ENCODE measurements at places on chromosomes 7 and 10.

DNA sequence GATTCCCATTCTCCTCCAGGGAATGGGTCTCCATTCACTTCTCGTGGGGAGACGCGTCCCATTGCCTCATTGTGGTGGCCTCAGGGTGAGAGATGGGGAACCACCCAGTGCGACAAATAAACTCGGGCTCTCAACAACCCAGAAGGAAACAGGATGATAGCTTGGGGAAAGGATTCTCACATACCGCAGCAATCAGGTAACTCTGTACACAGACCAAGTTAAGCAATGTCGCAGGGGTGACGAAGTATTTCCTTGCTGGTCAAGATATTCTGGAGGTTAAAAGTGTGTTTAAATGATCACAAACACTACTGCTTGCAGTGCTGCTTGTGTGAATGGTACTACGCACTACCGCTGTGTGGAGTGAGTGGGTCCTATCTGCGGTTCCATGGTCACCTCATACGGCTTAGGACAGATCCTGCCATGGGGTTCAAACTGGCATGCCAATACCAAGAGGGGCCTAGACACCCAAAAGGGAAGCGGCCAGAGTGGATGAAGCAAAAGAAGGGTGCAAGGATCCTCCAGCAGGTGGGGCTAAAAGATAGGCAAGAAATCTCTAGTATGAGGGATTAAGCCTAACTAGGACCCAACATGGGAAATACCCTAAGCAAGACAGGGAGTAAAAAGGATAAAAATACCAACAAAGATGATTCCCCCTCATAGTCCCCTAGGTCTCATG lies 143.8 kb upstream of the TMEM106B start:
- DNase-seq: peak; percentile 58

- DNase-seq: no peak
Observed at GRCh38 chr10:6211671-6212635, 9.2 kb downstream of the PFKFB3 start.

DNA sequence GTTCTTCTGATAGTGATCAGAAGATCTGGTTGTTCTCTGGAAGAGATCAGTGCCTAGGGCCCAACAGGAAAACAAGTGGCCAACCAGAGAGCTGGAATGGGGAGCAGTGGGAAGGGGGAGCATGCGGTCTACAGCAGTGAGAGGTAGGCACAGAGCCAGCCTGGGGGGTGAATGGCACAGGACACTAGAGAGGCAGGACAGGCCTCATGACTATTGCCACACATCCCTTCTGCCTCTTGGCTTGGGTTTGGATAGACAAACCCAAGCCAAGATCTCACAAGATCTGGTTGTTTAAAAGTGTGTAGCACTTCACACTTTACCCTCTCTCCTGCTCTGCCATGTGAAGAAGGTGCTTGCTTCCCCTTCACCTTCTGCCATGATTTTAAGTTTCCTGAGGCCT lies 224.4 kb downstream of the ARHGAP12 start:
- DNase-seq: no peak

DNA sequence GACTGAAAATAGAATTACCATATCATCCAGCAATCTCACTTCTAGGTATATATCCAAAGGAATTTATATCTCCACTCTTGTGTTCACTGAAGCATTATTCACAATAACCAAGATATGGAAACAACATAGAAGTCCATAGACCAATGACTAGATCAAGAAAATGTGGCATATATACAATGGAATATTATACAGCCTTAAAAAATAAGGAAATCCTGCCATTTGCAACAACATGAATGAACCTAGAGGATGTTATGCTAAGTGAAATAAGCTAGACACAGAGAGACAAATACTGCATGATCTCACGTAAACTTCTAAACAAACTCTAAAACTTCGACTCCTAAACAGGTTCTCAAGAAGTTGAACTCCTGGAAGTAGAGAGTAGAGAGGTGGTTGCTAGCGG lies 254.5 kb downstream of the SKIDA1 start:
- DNase-seq: no peak

DNA sequence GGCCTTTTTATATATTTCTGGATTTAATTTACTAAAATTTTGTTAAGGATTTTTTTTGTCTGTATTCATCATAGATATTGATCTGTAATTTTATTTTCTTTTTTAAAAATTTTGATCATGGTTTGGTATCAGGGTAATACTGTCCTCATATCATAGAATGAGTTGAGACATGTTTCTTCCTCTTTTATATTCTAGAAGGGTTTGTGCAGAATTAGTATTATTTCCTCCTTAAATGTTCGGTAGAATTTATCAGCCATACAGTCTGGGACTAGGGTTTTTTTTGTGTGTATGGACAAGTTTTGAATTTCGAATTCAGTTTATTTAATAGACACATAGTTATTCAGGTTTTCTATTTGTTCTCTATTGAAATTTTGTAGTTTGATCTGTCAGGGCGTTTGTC lies 54.0 kb downstream of the SHOC2 start:
- DNase-seq: no peak

DNA sequence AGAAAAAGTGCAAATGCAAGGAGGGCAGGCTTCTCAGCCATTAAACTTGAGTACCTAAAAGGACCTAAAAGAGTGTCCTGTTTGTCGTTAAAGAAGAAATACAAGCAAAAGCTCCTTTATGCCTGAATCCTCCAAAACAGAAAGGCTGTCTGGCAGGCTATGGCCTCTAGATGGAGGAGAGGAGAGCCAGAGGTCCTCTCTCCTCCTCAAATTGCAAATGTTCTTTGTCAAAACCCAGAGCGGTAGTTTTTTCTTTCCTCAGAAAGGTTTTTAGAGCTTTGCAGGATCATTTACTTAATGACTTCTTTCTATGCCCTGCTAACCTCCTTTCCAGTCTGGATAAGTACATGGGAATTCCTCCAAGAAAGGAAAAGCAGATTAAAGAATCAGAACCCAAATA lies 1.9 kb upstream of the SORCS1 start:
- no peak for DNase-seq

DNA sequence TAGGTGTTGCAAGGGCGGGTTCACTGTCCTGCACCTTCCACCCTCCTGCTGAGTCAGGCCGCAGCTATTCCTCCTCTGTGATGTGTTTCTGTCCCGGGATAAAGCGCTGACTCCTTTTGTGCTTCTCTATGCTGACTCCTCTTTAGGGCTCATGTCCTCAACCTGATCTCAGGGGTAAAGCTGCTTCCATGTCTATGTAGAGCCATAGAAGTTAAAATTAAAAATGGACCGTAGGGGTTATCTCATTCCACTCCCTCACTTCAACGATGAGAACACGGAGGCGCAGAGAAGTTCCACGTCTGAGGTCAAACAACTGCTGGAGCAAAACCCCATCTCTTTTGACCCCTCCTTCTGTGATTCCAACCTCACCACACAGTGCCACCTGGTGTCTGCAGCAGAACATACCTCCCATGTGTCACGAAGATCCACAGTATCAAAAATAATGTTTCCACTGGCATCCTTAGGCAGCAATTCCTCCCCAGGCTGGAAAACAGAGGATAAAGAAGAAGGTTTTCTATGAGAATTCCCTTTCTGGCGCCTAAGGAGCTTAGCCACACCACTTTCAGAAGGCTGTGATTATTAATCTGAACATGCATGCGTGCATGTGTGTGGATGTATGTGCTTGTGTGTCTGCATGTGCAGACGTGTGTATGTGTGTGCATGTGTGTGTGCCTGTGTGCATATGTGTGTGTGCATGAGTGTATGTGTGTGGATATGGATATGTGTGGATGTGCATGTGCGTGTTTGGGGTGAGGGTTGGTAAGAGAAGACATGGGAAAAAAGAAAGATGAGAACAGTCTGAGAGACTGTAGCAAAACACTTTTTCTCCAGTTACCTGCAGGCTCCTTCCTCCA lies 81.2 kb upstream of the UCN3 start:
- DNase-seq: peak; percentile 55

GRCh38 chr10:79482741-79483140 lies 29.6 kb upstream of the EIF5AL1 start:
- no peak for DNase-seq

DNA sequence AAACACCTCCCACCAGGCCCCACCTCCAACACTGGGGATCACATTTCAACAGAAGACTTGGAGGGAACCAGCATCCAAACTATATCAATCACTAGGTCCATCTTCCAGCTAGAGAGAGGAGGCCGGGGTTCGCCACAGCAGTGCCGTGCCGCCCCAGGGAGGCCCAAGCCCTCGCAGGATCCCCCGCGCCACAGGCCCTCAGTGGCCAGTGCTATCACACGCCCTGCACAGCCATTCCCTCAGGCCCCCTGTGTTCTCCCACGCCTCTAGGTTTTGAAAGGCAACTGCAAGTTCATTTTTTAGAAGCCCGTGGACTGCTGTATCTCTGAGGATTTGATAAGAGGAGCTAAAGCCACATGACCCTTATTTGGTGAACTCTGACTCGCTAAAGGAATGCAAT lies 136.4 kb downstream of the OAT start:
- no peak for DNase-seq

DNA sequence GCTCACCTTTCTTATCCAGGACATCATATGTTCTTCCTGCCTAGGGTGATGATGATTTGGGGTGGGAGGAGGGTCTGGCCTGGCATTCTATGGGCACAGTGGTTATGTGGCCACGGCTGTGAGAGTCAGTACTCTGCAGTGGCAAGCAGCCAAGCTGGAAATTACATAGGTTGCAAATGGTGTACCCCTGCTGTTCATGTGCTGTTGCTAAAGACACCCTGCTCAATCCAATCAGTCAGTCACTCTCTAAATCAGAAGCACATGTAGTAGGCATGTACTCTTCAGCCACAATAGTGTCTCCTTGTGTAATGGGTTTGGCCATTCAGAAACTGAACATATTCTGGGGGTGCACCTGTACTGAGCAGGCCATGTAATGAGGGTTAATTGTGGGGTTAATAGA lies 449.1 kb upstream of the ANKRD30A start:
- no peak for DNase-seq

GRCh38 chr10:101831169-101831811 lies 12.3 kb downstream of the KCNIP2 start:
- no peak for DNase-seq

DNA sequence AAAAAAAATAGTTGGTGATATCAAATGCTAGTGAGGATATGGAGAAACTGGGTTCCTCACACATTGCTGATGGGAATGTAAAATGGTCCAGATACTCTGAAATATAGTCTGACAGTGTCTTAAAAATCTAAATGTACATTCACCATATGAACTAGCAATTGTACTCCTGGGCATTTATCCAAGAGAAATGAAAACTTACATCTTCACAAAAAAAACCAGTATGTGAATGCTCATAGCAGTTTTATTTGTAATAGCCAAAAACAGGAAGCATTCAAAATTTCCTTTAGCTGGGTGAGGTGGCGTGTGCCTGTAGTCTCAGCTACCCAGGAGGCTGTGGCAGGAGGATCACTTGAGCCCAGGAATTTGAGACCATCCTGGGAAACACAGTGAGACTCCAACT lies 2.1 kb upstream of the SSC4D start:
- DNase-seq: no peak

- DNase-seq: no peak
Observed at GRCh38 chr7:34425194-34425593, 232.8 kb upstream of the NPSR1 start.

DNA sequence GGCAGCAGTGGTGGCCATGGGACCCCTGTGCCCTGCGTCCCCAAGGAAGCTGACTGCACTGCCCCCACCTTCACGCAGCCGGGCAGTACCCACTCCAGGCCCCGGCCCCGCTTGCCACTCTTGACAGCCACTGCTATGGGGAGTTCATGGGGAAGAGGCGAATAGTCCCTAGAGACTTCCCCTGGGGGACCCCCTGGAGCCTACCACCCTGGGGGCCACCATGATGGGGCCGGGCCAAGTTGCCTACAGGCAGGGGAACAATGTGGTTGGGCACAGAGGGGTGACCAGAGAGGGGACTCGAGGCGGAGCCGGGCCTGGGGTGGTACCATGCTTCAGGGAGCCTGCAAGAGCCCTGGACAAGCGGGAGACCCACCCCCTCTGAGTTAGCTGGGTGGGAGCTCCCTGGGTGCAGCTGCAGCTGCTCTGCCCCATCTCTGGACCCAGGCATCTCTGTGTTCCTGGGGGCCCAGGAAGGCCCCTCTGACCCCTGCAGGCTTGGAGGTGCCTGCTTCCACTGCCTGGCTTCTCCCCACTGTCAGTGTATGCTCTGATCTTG lies 567.6 kb downstream of the GRM8 start:
- no peak for DNase-seq

DNA sequence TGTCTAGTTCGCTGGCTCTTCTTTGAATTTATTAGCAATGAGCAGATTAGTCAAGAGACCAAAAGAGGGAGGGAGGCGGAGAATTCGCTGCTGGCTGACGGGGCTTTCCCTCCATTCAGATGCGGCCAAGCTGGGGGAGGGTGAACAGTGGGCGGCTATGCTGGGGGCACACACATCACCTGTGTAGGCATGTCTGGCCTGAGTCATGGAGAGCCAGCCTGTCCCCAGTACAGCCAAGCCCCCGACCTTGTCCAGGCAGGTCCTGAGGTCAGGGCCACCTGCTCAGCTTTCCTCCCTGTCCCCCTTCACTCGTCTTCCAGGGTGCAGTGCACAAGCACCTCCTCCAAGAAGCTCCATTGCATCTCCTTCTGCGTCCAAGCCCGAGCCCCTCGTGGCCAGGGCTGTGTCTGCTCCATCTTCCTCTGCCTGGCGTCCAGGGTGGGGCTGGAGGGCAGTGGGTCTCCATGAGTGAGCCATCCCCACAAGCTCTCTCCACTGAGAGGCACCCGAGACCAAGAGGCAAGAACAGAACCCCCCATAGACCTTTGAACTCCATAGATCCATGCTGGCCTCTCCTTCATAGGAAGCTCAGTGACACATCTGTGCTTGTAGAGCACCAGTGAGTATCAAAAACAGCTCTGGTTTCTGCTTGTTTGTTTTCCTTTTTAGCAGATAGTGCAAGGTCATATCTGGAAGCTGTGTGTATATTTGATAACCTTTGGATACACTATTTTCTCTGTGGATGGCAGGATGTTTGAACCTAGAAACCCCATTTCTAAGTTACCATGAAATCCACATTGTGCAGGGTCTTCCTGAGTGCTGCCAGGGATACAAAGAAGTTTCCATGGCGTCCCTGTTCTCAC lies 1.9 kb upstream of the DEPP1 start:
- no peak for DNase-seq

DNA sequence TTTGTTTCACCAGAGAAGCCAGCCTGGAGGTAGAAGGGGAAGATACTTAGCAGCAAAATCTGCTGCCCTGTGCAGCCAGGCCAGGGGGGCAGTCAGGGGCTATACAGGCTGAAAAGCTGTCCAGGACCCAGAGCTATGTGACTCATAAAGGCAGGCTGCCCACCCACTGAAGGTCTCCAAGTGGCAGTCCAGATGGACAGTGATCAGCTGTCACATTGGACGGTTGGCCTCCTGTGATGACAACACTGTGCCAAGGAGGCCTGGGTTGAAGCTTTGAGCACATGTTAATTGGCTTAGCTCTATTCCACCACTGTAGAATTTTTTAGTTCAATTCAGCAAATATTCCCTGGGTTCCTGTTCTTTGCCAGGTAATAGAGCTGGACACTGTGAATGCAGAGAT lies 577.3 kb upstream of the GALNT17 start:
- no peak for DNase-seq

Measured in HCT116 (cell line).